Foreskin keratinocyte (primary cell): ENCODE measurements at places on chromosomes 7 and 10. TPM values are rescaled to one million over a fixed set of nuclear protein-coding genes. Genes with fewer than 3 reads are reported as not detected.

CFAP69 gene
- total RNA-seq: 0.28 and 0.95 TPM in 2 replicates

TMEM176A gene
- total RNA-seq: not detected in 2 replicates

CYP3A7 gene
- not detected in 2 replicates for total RNA-seq

ANKRD7 gene
- total RNA-seq: 0.71 and 1.1 TPM in 2 replicates

GJD4 gene
- total RNA-seq: not detected in 2 replicates

SPRN gene
- not detected in 2 replicates for total RNA-seq

CTAGE4 gene
- 1.4 and 7.2 TPM in 2 replicates for total RNA-seq

GIMAP1 gene
- not detected in 2 replicates for total RNA-seq

PROSER2 gene
- total RNA-seq: 17.2 and 22.2 TPM in 2 replicates

GPR37 gene
- total RNA-seq: 1.4 and 1.6 TPM in 2 replicates

ARL4A gene
- 14.0 and 15.3 TPM in 2 replicates for total RNA-seq

PRSS1 gene
- not detected in 2 replicates for total RNA-seq

GPR141 gene
- not detected in 2 replicates for total RNA-seq

MSS51 gene
- 0.61 and 0.67 TPM in 2 replicates for total RNA-seq

PODXL gene
- total RNA-seq: 0.53 and 2.3 TPM in 2 replicates

NUTM2E gene
- total RNA-seq: 0.20 and 0.28 TPM in 2 replicates

MYL10 gene
- not detected in 2 replicates for total RNA-seq

PLAC9 gene
- not detected in 2 replicates for total RNA-seq

MKX gene
- total RNA-seq: 0.11 TPM in 1 of 2 replicates, not detected in the other

CACNB2 gene
- not detected in 2 replicates for total RNA-seq

STARD3NL gene
- 37.0 TPM in 2 replicates for total RNA-seq

PLAU gene
- total RNA-seq: 630 and 1,498 TPM in 2 replicates

EVX1 gene
- total RNA-seq: not detected in 2 replicates

SCART1 gene
- 0.32 and 0.58 TPM in 2 replicates for total RNA-seq

SDHAF3 gene
- total RNA-seq: 21.8 and 28.7 TPM in 2 replicates

UTF1 gene
- not detected in 2 replicates for total RNA-seq
